ENCODE measurements at places on chromosomes 13 and 19. TPM values are rescaled to one million over a fixed set of nuclear protein-coding genes. Genes with fewer than 3 reads are reported as not detected.

CEACAM3 gene
- 2.6 TPM for total RNA-seq

FOXA3 gene
- 1.3 TPM for total RNA-seq

CHAF1A gene
- total RNA-seq: 15.5 TPM

CGB8 gene
- not detected for total RNA-seq

ZNF296 gene
- 0.58 TPM for total RNA-seq
